Hepatic stellate cell (primary cell): ENCODE measurements at places on chromosomes 12 and 14.

- DNase-seq, result peak; percentile 58
Observed at GRCh38 chr12:75724928-75725312, 213.5 kb upstream of the KRR1 start.

GRCh38 chr12:103879048-103879692 is 38.1 kb upstream of the NT5DC3 start:
- no peak for DNase-seq

- DNase-seq, result no peak
Observed at GRCh38 chr14:99575043-99576023, 28.7 kb downstream of the CCDC85C start.

DNA sequence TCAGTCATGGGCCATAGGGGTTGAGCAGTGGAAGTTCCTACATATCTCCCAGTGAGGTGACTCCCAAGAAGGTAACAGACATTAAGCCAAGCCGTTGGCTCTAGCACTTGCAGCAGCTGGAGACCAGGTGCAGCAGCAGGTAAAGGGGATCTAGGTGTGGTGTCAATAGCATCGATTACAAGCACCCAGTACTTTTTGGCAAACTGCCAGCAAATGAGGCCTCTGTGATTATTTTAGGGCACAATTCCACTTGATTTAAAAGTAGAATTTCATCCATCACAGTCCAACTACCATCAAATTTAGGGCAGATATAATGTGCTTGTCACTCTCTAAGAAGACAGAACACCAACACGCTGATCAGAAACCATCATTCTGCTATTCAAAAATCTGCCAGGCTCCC is 224.1 kb upstream of the EGLN3 start:
- no peak for DNase-seq

GRCh38 chr14:84250893-84251292 is 1279.1 kb upstream of the FLRT2 start:
- no peak for DNase-seq

DNA sequence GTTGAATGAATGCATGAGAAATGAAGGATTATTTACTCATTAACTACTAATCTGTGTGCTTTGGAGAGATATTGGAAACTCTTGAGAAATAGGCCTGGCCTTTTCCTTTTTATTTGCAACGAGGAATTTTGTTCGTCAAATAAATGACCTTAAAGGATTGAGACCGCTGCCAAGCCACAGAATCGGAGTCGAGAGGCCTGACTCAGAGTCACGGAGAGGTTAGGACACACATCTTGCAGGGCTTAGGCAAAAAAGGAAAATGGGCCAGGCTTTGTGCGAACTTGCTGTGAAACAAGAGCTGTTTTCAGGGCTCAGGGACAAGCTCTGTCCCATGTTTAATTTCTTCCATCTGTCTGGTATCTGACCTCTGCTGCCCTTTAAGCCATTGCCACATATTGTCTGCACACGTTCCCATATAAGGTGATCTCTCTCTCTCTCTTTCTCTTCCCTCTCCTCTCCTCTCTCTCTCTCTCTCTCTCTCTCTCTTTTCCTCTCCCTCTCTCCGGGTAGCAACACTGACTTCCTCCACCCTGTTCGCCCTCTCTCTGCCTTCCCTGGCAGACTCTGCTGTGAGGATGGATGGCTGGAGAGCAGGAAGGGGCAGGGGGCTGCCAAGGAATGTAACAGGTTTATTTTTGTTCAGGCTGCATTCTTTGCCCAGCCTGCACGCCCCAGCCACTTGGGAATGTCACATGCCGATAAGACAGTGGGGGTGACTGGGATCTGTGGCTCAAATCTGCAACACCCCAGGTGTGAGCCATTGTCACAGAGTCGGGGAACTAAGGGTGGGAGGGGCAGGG is 14.9 kb upstream of the IFT81 start:
- DNase-seq, result peak; percentile 65

DNA sequence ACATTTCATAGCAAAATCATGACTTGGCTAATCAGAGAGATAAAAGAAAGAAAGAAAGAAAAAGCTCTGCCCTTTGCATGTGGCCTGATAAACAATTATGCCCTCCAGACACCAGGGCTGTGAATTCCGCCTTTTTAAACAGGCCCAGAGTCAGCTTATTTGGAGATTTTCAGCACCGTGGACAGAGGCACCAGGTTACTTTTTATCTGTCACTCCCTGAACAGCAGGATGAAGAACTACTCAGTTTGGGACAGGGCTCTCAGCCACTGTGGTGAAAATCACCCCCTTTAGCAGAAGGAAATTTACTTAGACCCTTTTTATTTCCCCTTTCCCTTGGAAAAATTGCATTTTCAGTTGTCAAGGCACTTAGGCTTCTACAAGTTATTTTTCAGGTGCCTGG is 359.9 kb downstream of the NRXN3 start:
- DNase-seq, result no peak

DNA sequence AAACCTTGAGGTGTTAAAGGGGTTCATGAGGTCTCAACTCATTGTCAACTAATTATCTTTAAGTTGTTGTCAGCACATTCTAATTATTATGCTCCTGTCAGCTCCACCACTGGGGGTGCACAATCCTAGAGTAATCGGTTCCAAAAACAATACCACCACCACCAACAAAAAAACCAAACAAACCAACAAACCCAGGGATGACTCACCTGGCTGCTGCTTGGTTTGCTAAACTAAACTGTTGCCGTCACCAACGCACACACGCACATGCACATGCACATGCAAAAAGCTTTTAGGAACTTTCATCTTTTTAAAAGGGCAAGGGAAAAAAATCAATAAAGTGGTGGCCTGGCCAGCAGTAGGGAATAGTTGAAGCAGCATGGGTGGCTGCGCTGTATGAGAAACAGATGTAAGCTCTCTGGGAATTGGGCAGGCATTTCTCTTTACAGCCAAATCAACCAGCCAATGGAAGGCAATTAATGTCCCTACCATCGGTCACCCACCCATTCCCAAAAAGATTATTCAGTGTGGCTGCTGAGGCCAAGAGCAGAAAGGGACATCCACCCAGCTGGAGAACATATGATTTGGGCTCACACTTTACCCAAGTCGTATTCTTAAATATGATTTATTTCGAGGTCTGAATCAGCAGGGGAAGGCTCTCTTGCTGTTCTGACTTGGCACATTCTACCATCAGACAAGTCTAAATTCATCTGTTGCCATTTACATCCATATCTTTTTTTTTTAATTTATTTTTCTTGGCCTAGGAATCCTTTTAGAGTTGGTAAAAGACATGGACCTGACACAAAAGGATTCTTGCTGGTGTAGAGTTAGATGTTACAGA is 20.0 kb downstream of the TMEM30B start:
- DNase-seq, result no peak

- DNase-seq, result no peak
Observed at GRCh38 chr12:8677362-8677761, 14.7 kb upstream of the MFAP5 start.
